Activated naive CD8-positive, alpha-beta T cell treated with anti-CD3 and anti-CD28 coated beads, Interleukin-2, amount 50 U/mL, for 16 hours (primary cell): ENCODE measurements at places on chromosomes 4 and X.

GRCh38 chr4:26407476-26407875 lies 82.8 kb downstream of the CCKAR start:
- no peak for DNase-seq

- no peak for DNase-seq
These were observed 140.5 kb downstream of the LRBA start for GRCh38 chr4:150874338-150875226.

GRCh38 chr4:646460-646859 lies 21.1 kb downstream of the PDE6B start:
- no peak for DNase-seq

DNA sequence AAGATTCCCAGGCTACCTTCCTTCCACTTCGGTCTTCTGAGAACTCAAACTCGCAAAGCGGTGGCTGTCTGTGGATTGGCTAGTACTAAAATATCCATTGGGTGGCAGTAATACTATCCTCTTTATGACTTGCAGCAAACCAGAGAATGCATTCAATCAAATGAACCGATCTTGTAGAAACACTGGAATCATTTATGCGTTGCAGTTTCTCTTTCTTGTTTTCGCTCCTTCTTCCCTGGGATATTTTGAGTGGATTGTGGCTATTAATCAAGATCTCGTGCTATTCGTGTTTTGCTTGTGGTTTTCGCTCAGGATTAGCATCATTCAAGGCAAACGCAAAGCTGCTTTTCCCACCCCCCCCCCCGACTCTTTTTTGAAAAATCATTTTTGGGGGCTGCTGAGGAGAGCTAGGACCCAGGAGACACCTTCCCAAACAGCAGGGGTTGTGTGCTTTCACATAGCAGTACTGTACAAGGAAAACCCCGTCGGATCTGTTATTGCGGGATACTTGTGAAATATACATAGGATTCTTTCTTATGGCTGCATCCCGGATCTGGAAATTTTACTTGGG lies at the start of gene IL1RAPL1:
Gene IL1RAPL1, plus strand, starts transcription at position 466 of the 571 bp plus-strand sequence.
- DNase-seq, result no peak

DNA sequence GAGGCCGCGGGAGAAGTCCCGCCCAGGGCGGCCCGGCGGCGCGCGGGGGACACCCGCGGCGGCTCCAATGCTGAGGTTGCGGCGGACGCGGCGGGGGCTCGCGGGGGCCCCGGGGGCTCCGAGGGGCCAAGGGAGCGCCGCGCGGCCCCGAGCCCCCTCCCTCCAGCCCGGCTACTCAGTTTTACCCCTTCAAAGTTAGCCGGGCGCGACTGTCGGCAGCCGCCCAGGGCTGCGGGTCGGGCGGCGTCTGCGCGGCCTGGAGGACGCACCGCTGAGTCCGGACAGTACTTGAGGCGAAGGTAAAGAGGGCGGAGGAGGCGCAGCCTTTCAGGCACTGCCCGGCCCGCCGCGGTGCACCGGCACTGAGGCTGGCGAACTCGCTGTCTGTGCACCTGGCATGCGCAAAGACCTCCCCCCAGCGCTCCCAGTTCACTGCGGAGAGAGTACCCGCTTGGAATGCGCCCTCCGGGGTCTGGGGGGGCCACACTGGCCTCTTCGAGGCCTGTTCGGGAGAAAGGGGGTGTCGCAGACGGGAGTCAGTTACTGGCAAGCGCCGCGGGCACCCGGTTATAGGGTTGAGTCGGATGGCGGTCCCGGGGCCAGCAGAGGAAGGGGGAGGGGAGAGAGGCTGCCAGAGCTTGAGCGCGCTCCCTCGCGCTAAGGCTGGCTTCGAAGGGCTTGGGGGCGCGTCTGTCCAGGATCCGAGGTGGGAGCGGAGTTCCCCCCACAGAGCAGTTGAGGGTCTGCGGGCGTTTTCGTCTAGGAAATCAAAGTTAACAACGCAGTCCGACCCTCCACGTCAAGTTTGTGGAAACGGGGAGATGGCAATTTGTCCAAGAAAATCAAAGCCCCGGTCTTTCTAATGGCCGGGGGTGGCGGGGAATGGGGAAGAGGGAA lies 1.1 kb downstream of the PCDH19 start:
- DNase-seq, result no peak

DNA sequence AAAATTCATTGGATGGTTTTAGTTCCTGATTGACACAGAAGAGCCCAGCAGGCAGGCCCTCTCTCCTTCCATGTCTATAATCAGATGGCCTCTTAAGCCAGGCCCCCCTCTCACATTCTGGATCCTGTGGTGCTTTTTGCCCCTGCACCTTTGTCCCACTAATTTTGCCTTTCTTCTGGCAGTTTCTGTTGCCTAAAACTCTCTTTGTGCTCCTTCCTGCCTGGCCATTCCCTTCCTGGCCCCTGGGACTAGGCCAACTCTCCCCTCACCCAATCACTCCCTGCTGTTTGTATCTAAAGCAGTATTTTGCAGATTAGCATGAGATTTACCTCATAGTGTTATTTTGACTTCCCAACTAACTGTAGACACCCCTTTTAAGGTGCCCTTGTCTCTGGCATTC lies 42.7 kb upstream of the DDX3X start:
- DNase-seq, result no peak

DNA sequence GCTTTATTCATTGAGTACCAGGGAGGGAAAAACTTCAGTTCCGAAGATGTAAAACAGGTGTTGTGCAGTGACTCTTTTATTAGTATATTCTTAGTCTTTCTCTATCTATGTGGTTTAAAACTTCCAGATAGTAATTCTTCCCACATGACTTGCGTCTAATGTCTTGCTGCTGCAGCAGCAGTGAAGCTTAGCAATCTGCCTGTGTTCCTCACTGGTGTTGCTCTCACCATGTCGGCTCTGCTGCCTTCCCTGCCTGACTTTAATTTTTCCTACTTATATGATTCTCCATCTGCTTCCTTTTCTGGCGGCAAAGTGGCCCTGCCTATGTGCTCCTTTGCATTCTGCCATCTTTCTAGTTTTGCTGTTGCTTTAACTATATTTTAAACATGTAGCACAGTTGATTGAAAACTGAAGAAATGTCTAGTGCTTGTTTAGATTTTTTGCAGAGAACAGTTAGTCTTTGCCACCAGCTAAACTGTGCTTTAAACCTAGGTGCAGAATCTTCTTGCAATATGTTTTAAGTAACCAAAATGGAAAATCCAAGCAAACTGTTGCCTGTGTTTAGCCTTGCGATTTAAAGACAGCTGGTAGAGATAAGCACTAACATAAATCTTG lies 1934.2 kb upstream of the IGFBP7 start:
- no peak for DNase-seq

DNA sequence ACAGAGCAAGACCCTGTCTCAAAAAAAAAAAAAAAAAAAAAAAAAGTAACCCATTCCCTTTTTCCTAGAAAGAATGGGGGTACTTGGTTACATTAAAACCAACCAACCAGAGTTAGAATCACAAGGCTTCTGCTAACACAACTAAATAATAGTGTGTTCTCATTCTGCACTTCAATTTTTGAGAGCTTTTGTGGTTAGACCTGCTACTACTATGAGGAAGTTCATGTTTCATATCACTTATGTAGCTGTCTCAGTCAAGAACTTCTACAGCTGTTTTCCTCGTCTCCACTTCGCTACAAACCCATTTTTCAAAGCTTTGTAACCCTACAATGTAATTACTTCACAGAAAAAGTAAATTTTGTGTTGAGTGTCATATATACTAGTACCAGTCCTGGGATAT lies 58.3 kb downstream of the PDHA2 start:
- DNase-seq, result no peak

DNA sequence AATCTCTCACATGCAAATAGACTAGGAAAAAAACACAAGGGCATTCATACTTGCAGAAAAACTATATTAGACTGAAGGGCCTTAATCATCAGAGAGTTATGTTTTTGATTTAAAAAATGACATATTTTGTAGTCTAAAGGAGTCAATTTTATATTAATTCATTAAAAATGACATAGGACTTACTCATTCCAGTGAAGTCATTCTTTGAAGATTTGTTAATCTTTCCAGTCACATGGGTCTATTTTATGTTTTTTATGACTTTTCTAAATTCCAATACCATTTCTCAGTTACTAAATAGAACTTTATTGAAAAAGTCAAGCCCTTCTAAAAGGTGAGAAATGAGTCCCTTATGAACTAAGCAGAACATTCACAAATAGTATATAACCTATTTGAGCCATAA lies 743.8 kb upstream of the INTU start:
- no peak for DNase-seq

DNA sequence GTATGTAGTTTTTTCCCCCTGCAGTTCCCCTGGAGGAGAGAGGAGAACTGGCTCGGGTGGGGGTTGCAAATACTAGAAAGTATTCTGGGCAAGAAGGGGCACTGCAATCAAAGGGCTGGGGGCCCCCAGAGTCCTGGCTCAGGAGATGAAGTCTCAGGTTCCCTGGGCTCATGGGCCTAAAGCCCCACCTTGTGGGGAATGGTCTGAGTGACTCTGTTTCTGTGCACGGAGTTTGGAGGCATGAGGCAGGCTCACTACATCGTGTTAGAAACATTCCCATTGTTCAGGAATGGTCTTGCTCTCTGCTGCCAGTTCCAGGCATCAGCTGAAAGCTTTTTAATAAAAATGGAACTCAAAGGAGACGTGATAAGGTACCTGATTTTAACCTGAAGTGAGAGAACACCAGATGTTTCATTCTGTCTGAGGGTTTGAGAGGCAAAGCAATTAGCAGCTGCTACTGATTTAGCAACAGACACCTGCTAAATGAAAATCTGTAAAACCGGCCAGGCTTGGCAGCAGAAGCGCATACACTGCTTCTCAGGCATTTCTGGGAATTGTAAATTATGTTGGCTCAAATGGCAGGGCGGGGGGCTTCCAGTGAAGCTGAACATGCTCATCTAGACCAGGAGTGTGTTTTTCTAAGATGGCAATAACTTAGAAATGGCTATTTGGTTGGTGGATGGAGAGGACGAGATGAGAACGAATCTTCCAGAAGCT lies 122.7 kb downstream of the TMEM164 start:
- DNase-seq, result no peak

GRCh38 chr4:11701966-11702725 lies 273.5 kb upstream of the HS3ST1 start:
- DNase-seq, result no peak

GRCh38 chrX:129540722-129541184 lies 694 bp downstream of the OCRL start:
- DNase-seq, result no peak

DNA sequence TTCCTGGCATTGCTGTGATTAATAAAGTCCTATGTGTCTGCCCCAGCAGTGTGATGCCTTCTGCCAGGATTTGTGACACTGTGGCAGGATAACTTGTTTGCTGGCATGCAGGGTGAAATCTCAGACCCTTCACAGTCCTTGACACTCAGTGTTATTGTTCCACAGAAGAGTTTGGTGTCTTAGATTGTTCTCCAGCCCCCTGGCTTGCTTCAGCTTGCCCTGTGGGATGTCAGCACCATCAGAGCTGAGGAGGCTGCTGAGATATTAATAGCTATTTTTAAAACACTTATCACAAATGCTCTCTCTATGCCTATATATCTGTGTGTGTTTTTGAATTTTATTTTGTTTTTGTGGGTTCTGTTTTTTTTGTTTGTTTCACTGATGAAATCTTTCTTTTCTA lies 136.9 kb downstream of the TSPAN5 start:
- no peak for DNase-seq

DNA sequence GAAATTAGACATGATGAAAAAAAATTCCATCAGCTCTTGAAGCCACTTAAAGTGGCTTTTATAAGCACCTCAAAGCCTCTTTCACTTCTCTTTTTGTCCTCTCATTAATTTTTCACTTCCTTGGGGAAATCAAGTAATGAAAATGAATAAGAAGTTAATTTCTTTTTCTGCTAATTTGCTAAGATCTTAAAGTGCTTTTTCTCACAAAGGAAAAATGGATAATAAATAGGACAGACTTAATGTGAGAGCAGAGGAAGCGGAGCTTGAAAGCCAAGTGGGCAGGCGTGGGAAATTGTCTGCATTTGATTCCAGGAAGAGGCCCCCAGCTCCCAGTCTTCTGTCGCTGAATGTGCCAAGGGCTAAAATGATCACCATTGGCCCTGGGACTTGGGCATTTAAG lies 28.6 kb downstream of the CDS1 start:
- no peak for DNase-seq

DNA sequence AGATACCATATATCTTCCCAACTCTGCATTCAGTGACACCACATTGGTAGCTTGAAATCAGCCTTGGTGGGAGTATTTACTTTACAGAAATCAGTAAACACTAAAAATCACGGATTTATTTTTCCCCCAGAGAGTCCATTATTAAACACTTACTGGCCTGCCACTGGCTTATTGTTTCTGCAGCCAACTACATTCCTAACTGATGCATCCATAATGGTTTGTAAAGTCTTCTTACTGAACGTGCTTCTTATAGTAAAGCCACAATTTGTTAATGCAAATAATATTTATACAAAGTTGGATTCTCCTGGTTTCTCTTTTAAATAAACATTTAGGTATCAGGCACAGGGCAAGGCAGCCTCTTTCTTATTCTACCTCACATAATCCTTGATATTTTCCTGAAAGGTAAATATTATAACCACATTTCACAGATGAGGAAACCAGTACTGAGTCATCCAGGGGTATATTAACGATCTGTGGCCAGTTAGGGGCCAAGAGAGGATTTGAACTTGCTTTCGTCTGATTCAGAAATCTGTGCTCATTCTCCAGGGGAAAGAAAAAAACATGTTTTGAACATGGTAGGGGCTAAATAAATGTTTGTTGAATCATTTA lies 136.5 kb downstream of the RAB28 start:
- DNase-seq, result no peak

DNA sequence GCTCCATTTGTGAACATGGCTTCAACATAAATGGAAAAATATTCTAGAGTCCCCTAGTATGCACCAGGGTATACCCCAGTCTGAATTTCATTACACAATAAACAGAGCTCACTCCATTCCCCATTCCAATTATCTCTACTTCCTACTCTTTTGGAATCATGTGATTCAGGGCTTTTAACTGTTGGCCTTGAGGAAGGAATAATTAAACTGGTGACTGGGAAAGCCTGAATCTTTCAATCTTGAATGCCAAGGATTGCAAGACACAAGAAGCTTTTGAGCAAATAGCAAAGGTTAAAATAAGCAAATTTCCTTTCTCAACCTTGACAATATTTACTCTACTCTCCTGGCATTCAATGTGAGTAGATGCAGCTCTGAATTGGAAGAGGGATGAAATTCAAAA lies 77.5 kb upstream of the INPP4B start:
- DNase-seq, result no peak

GRCh38 chr4:24655971-24656370 lies 71.6 kb upstream of the DHX15 start:
- DNase-seq, result no peak

DNA sequence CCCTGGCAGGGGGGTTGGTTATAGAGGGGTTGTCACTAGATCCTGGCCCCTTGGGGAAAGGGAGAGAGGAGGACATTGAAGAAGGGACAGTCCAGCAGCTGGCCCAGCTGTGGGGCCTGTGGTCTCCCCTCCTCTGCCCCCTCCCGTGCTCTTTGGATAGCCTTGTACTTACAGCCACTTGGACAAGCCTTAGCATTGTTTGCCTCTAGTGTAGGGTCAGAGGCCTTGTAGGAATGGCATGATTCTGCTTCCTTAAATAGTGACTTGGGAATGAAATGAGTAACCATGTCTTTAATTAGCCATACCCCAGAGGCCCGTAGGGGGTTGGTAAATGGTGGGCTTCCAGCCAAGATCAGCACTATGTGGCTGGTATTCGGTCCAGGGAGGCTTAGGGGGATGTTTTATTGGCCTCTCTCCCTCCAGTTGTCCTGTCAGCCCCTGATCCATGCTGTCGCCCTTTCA lies 230.6 kb downstream of the PTTG2 start:
- no peak for DNase-seq
